ENCODE measurements at places on chromosomes 2 and 18.

GRCh38 chr2:10046931-10047330, 3.6 kb downstream of the KLF11 start:
- no peak for DNase-seq

- no peak for DNase-seq
These were observed 29.2 kb downstream of the KCNG2 start for GRCh38 chr18:79826966-79827365.

- no peak for DNase-seq
These were observed 62.7 kb upstream of the DOCK10 start for GRCh38 chr2:225104971-225105370.

DNA sequence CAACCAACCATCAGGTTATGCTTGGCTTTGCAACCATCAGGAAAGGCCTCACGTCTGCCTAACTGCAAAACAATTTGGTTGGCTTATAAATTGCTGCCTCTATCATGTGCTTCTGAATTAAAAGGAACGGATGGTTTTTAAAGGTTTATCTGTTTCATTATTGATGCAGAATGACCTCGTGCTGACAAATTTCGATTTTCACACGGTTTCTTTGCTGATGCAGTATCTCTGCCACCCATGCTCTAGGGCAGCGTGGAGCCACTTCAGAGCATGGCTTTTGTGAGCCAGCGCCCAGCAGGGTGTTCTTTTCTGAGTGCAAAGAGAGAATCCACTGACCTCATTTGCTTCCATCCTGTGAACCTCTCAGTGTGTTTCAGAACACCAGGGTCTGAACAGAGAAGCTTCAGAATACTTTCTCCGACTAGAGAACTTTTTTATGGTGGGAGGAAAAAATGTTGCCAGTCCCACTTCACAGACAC, 143.1 kb upstream of the L3MBTL4 start:
- DNase-seq = no peak

DNA sequence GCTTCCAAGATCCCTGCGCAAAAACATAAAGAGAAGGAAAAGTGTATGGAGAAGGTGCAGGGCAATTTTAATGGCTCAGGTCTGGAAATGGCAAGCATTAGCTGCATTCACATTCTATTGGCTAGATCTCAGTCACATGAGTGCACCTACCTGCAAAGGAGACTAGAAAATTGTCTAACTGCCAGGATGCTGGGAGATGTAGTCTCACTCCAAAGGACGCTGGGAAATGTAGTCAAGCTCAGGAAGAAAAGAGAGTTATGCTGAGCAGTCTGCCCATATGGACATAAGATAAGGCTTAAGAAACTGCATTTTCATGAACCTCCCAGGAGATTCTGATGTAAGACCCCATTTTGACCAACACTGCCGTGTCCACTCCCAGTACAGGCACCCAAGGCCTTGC, 9.5 kb upstream of the KLHL29 start:
- DNase-seq = no peak

DNA sequence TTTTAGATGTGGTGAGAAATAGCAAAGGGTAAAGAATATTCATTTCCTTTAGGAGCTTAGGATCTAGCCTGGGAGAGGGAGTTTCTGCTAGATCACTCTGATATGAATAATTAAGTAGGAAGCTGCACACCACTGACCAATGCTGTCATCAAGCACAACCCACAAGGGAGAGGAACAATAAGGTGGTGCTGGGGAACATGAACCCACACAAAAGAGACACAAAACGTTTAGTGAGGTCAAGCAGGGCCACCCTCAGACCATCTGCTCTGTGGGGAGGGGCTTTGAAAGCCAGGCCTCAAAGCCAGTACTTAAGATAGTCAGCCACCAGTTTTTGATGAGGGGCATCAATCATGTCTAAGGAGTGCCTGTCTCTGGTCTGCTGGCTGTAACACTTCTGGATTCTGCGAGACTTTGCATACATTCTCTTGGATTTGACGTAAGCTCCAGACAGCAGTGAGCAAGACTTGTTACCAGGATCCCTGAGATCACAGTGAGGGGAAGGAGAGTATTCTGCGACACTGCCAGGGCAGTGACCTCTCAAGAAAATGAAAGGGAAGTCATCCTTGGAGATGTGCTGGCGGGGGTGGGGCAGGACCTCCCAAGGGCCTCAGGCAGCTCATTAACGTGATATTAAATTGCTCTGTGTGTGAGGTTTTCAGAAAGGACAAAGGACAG, 127.0 kb downstream of the CCBE1 start:
- DNase-seq = no peak

DNA sequence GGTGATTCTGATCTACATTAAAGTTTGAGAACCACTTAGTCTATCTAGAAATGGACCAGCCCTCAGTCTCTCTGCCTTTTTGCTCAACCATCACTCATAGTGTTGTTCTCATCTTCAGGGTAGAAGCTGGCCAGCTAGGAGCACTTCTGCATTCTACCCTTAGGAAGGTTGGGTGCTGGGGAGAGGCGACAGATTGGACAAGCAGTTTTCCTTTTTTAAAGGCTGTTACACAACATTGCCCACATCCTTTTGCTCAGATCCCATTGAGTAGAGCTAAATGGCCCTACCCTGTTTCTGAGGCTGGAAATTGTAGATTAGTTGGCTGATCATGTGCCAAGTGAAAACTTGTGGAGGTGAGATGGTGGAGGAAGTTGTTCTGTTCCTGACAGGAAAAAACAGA, 35.6 kb downstream of the OSBPL6 start:
- DNase-seq = no peak

DNA sequence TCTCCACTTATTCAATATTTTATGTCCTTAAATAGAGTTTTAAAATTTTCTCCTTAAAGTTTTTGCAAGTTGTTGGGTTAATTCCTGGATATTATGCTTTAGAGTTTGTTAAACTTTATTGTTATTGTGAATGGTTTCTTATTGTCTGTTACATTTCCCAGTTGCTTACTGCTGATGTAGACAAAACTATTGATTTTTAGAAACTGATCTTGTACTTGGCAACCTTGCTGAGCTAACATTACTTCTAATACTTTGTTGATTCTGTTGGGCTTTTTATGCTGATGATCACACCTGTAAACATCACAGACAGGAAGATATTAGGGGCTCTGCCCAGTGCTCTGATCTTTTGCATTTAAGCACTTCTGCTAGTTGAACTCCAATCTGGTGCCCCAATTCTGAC, 2.8 kb upstream of the CLIP4 start:
- no peak for DNase-seq

DNA sequence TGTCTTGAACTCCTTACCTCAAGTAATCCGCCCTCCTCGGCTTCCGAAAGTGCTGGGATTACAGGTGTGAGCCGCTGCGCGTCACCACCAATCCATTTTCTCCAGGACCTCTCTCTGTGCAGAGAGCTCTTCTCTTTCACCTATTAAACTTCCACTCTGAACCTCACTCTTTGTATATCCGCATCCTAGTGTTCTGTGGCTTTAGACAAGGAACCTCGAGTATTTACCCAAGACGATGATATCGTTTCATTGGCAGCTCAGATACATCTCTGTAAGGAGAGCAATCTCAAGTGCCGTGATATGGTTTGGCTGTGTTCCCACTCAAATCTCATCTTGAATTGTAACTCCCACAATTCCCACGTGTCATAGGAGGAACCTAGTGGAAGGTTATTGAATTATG, 15.1 kb upstream of the WDR33 start:
- DNase-seq = no peak

GRCh38 chr2:230984393-230985220, 11.3 kb upstream of the SPATA3 start:
- peak; percentile 36 for DNase-seq

- no peak for DNase-seq
These were observed 15.2 kb upstream of the LBH start for GRCh38 chr2:30216157-30216556.

- DNase-seq = no peak
These were observed 104.5 kb downstream of the DGKD start for GRCh38 chr2:233458826-233459225.

DNA sequence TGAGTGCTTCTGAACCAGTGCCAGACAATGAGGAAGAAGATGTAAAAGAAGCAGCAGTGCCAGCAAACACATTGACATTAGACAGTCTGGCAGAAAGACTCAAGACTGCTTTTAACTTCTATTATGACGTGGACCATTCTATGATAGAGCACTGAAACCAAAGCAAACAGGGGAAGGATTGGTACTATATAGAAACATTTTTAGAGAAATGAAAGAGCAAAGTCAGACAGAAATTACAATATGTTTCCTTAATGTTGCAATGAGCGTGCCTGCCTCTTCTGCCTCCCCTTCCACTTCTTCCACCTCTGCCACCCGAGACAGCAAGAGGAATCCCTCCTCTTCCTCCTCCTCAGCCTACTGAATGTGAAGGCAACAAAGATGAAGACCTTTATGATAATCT, 39.7 kb downstream of the DHX57 start:
- DNase-seq = no peak

DNA sequence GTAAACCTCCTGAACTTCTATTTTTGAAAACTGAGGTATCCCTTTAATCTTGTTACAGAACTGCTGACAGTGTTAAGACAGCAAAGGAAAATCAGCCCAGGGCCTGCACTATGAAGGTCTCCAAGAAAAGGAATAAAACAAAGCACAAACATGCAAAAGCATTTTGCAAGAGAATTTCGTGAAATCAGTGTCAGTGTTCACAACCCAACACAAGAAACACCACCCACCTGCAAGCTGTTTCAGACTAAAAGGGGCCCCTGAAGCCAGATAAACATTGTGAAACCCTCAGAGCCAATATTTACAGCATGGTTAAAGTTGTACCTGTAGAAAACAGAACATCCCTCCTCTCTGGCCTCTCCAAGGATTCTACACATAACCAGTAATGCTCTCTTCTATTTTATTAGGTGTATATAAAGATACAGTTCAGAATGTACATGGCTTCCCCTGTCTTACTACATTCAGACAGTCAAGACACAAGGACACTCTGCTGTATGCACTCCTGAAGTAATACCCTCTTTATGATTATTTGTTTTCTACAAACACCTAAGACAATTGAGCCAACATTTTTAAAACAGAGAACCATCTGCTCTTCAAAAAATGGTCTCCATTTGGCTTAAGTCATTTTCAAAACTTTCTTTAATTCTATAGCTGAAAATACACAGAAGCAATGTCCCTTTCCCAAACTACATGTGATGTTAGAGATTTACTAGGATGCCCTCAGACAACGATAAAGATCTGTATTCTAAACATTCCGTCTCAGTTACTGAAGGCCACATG, 149.5 kb upstream of the ZFP36L2 start:
- DNase-seq = no peak

- DNase-seq = no peak
These were observed 944.9 kb upstream of the ZEB2 start for GRCh38 chr2:145464866-145465265.

DNA sequence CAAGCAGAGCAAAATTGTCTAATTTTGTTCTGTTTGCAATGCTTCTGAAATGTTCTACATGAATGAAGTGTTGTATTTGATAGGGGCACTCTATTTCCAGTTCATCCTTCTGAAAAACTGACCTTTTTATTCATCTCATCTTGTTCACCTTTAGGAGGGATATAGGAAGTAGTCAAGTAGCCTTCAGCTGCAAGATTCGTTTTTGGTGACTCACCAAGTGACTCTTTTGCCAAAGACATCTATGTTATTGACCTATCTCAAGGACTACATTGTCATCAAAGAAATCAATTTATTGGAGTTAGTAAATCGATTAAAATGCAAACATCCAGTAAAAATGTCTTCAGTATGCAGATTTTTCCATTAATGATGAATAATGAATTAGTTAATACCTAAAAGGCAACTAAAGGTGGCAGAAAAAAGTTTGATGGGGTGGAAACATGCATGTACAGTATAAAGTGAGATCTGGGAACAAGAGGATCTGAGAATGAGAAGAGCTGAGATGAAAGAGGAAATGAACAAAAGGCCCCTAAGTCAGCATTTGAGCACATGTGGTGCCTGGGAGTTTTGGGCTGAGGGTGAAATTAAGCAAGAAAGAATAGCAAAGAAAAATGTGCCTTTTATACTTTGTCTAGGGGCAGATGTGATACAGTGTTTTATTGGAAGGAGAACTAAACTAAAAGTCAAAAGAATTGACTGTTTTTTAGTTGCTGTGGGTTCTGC, 255.1 kb upstream of the LINC00305 start:
- DNase-seq = no peak

- DNase-seq = no peak
These were observed 563 bp downstream of the KIF3C start for GRCh38 chr2:25981596-25982272.

DNA sequence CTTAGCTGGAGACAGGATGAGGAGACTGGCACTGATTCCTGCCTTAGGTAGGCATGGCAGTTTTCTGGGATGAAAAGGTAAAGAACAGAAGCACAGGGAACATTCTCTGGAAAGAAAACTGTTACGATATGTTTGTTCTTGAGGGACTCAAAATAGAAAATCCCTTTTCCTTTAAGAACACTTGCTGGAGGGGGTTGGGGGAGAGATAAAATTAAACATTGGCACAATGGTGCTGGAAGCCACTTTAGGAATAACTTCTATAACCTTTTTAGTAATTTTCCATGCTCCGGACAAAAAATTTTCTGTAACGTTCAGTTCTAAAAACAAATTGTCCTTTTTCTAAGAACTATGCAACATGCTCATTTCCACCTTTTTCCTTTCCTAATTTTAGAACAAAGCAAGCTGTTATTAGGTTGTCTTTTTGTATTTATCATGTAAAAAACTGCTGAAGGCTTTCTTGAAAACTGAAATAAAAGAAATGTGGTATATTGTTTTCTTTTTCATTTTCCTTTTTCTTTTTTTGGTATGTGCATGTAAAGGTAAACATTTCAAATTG, 343.8 kb downstream of the EPHA4 start:
- no peak for DNase-seq

- no peak for DNase-seq
These were observed 13.1 kb upstream of the TMEM185B start for GRCh38 chr2:120236316-120236715.

DNA sequence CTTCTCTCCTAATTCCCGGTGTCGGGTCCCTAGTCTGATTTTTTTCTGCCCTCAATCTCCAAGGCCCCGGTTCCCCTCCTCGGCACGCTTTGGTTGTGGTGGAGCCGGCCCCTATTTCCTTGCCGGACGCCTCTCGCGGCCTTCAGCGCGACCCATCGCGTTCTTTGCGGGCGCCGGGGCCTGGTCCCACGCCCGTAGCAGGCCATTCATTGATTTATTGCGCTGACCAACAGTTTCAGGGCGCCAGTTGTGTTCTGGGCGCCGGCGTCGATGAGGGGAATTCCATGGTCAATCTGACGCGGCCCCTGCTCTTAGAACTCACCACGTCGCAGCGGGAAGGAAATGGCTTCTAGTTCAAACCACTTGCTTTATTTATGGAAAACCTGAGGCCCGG, 396 bp downstream of the CNOT9 start:
- peak; percentile 44 for DNase-seq
